ENCODE measurements at places on chromosomes 2 and 18.
A peak's percentile ranks its signal among the peaks of the same experiment; 100 is the strongest.

DNA sequence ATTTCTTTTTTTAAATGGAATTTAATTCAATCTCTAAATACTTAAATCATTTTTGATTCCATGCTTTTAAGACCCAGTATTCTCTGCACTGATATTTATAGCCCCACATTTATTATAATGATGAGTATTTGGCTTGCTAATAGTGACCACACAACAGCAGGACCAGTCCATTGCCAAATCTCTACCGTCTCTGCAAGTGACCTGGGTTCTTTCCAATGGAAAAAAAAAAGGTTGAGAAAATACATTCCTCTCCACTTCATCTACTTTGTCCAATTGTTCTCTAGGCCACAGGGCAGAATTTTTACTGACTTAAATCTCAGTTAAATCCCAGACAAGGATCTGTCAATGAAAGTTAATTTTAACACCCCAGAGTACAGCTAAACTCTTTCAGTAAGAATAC, 20.5 kb downstream of the GRB14 start:
- peak; percentile 33 for DNase-seq

- peak; percentile 65 for DNase-seq
Observed at GRCh38 chr2:174027956-174028355, 62.8 kb upstream of the SP3 start.

- no peak for DNase-seq
Observed at GRCh38 chr2:31258351-31258750, 24.4 kb downstream of the EHD3 start.

- no peak for DNase-seq
Observed at GRCh38 chr2:159584796-159585195, 31.6 kb downstream of the BAZ2B start.

- DNase-seq = no peak
Observed at GRCh38 chr2:27186613-27187345, 25.1 kb upstream of the ATRAID start.

- no peak for DNase-seq
Observed at GRCh38 chr18:57337890-57338289, 14.5 kb upstream of the ST8SIA3 start.

DNA sequence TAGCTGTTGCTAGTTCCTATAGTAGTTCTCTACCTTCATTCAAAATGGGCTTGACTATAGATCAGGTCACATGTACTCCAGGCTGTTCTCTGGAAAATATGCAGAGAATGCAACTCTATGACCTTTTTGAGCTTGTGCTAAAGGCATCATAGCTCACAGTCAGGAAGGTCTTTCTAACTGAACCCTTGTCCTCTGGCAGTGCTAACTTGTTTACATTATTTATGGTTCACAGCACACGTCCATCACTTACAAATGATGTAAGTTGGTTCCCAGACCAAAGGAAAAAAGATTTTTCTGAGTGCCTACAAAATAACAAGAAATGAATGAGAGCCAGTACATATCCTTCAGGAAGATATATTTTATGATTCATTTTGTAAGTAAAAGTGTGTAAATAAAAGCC, 236.1 kb downstream of the GCA start:
- DNase-seq = peak; percentile 1

DNA sequence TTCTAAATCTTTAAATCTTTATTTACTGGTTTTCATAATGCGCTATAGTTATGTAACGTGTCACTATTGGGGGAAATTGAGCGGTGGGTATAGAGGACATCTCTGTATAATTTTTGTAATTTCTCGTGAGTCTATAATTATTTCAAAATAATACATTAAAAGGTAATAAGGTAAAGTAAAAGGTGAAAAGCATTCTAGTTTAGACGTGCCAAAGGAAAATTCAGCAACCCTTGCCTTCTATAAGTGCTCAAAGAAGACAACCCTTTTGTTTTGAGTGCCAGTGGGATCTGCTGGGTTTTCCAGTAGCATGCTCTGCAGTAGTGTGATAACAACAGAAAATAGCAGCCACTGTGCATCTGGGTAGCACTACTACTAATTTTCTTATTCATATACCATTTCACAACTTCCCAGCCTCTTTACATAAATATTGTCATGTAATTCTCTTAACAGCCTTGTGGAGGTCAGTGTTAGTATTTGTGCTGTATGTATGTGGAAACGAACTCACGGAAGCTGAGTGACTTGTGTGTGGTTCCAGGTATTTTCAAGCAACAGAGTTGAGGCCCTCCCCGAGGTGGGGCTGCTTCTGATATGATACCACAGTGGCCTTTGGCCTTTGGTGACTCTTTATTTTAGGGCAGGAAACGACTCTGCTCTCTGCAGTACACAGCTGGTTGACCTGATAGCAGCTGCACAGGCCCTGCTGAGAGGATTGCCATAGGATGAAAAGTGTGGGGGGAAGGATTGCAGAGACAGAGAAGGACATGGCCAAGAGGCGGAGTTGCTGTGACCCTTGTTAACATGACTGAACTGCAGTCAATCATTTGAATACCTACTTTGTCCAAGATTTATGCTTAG, 104.5 kb downstream of the TDRD15 start:
- DNase-seq = no peak

DNA sequence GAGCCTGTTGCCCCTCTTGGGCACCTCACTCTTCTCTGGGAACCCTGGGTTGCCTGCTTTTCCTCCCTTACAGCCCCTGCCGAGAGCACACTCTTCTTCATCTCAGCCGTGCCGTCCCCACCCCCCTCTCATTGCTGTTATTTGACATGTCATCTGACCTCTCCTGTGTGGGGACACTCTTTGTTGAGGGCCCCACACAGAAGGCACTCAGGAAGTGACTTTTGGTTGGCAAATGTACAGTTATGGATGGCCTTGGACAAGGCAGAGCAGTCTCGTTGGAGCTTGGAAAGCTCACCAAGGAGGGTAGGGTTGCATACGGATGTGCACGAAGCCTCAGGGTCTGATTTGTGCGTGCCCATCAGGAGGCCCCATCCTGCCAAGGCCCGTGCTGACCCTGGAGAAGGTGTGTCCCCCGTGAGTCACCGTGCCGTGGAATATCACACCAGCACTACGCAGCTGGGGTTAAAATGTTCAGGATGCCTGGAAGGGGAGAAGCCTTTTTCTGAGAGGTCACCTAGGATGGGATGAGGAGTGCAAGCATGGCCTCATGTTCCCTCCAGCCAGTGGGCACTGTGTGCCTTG, 93.9 kb downstream of the CTIF start:
- no peak for DNase-seq

GRCh38 chr2:197538412-197538811, 22.5 kb downstream of the MOB4 start:
- DNase-seq = peak; percentile 21

DNA sequence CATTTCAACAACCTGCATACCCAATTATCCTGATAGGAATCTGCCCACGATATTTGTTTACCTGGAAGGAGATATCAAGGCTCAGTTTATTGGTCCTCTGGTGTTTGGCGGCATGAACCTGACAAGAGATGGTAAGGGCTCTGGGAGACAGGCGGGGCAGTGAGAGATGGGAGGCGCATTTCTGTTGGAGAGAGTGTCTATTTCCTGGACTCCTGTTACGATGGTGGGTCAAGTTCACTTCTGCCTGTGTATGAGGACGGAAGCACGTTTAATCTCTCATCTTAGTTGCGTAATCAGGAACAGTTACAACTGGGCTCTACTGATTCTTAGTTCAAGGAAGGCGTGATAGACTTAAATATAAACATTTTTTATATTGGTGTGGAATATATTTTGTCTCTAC, 8.9 kb downstream of the PDCL3 start:
- no peak for DNase-seq

DNA sequence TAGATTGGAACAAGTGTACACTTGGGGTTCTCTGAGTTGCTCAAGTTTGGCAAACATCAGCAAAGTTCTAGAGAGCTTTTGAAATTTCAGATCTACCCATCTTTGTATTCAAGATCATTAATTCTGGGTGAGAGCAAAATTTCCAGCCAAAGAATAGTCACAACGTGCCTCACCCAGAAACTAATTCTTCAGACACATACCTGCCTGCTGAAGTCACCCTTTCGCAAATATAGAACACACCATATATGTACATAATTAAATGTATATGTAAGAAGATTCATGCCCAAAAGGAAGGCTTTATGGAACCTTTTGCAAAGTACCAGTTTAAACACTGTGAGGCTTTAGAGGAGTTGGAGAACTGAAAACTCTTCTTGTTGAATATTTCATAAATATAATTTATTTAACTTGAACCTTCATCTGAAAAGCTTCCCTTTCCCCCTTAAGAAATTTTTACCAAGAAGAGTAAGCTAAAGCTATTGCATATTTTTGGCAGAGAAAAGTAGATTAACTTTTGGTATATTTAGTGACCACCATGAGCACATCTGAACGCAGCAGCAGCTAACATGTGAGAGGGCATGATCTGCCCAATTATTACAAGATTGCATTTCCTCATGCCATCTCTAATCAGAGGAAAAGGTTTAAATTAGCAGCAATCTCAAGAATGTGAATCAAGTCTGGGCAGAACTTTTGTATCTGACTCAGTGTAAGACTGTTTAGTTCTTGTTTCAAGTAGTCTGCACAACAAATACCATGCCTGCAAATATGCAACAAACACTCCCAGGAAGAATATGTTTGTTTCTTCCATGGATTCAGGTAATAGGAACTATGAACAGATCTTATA, 8.2 kb downstream of the RND3 start:
- no peak for DNase-seq

GRCh38 chr2:46344706-46345105, 47.5 kb downstream of the EPAS1 start:
- peak; percentile 33 for DNase-seq

GRCh38 chr2:99317161-99317872, 16.3 kb upstream of the LYG1 start:
- DNase-seq = no peak

- DNase-seq = no peak
Observed at GRCh38 chr2:68750592-68751396, 16.2 kb downstream of the ARHGAP25 start.

- no peak for DNase-seq
Observed at GRCh38 chr2:235460548-235461047, 33.2 kb upstream of the AGAP1 start.

DNA sequence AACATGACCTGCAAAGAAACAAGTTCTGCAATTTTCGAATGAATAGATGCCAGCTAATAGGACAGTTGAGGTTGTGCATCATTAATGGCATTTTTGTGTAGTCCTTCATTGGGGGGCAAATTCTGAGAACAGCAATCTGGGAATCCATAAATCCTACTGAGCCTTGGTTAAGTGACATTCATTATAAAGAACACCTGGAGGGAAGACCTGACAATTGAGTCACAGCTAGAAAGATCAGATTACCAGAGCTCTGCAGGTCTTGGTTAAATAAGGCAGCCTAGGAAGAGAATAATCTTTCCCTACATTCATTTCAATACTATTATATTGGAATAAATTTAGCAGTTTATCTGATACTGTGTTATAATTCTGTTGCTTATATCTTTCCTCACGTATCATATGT, 14.3 kb downstream of the KCNH7 start:
- DNase-seq = no peak

DNA sequence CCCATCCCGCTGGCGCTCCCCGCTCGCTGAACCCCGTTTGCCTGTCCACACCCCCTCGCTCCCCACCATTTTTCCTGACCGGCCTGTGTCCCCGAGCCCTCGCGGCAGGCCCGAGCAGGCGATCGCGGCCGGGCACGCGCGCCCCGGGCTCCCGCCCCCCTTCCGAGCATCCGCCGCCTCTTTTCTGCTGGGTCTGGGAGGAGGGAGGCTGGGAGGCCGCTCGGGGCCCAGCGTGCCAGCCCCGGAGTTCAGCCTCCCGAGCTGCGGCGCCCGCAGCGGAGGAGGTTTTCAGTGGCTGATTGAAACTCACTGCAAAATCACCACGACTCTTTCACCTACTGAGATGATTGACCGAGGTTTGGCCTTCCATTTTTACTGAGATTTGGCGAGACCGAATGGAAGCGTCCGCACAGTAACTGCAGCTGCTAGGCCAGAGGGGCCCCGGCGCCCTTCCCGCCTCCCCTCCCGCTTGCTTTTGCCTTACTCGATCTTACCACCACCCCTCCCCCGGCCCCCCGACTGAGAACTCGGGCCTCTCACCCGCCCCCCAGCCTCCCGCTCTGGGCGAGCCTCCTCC, 4.8 kb downstream of the SOX11 start:
- DNase-seq = peak; percentile 87

GRCh38 chr2:33118651-33119050, 171.9 kb downstream of the LTBP1 start:
- no peak for DNase-seq

DNA sequence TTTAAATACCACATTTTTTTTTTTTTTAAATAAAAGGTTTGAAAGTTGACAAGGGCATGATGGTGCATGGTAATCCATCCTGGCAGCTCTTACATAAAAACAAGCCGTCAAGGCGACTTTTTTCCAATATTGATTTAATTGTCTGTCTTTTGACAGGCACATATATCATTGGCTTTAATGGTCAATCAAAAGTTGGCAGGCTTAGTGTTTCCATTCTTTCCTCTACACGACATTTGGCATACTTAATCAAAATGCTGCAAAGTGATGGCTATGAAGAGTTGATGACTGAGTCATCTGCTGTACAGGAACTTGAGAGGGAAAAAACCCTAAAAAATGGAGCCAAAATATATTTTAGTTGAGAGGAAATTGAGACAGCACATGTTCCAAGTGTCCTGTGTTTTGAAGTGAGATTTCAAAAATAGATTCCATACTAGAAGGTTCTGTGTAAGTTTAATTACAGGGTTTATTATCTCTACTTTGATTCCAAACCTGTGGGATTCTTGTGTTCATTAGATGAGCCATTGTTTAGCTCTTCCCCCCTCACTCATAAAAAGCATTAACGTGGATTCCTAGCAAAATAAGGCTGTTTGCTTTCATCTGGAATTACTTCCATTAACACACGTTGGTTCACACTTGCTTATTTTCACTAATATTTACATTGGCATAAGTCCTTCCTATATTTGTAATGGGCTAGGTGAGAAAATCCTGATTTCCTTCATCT, 3.2 kb downstream of the TSHZ1 start:
- peak; percentile 85 for DNase-seq

DNA sequence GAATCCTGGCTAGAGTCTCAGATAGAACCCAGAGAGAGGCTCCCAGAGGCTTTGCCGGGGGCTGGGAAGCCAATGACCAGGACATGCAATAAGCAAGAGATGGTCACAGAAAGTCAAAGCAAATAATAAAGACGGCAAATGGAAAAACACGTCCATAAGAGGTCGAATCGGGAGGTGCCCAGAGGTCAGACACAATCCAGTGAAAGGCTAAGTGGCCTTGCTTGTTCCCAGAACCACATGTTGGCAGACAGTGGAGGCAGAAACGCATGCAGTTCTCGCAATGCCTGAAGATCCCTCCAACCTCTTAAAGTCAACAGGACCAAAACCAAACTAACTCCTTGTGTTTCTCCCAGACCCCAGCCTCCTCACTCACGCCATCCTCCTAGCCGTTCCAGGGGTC, 3.0 kb downstream of the CYB5A start:
- DNase-seq = no peak

DNA sequence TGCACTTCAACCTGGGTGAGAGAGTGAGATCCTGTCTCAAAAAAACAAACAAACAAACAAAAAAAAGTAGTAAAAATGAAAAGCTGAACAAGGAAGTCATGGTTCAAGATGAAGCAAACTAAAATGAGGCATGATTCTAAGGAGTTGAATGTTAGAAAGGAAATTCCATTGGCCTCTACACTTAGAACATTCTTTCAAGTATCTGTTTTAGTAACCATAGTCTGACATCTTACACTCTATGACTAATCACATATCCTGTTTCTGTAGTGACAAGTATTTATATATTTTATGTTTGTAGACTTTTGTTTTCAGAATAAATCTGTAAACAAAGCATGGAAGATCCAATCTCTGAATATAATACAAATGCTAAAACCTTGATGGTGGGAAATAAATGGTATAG, 164.1 kb downstream of the KIAA1328 start:
- no peak for DNase-seq

Data from muscle of leg (tissue), 16 donors.